Hair follicular keratinocyte (primary cell): ENCODE measurements at places on chromosomes 4 and X. TPM values are rescaled to one million over a fixed set of nuclear protein-coding genes. Genes with fewer than 3 reads are reported as not detected.

SPANXD gene
- total RNA-seq = not detected in 2 replicates

ANOS1 gene
- total RNA-seq = 2.6 and 16.6 TPM in 2 replicates

RNF150 gene
- 0.08 and 0.30 TPM in 2 replicates for total RNA-seq

ANAPC4 gene
- total RNA-seq = 13.7 and 18.2 TPM in 2 replicates
